ENCODE measurements at places on chromosomes 4 and X. TPM values are rescaled to one million over a fixed set of nuclear protein-coding genes. Genes with fewer than 3 reads are reported as not detected.

The TEC gene
- polyA plus RNA-seq = 2.0 TPM

The JADE3 gene
- polyA plus RNA-seq = 0.05 TPM

The CSAG1 gene
- not detected for polyA plus RNA-seq

The SHOX gene
- polyA plus RNA-seq = not detected

The FRMD7 gene
- polyA plus RNA-seq = not detected

The TMEM31 gene
- polyA plus RNA-seq = not detected

The YY2 gene
- 0.79 TPM for polyA plus RNA-seq

The PRKG2 gene
- 1.2 TPM for polyA plus RNA-seq

The CTAG1A gene
- polyA plus RNA-seq = not detected

The MAGEB17 gene
- not detected for polyA plus RNA-seq

The IL15 gene
- polyA plus RNA-seq = 0.47 TPM

The GLRA2 gene
- polyA plus RNA-seq = not detected

The PDE6B gene
- 21.9 TPM for polyA plus RNA-seq

The USP17L11 gene
- polyA plus RNA-seq = not detected

The GRIA3 gene
- not detected for polyA plus RNA-seq

The SPANXB1 gene
- not detected for polyA plus RNA-seq

The SUPT20HL2 gene
- polyA plus RNA-seq = not detected

The HTT-AS gene
- not detected for polyA plus RNA-seq

The DGKK gene
- polyA plus RNA-seq = not detected

The TXK gene
- polyA plus RNA-seq = 80.9 TPM

The KCNIP4 gene
- polyA plus RNA-seq = not detected

The ARHGAP4 gene
- 147 TPM for polyA plus RNA-seq

The MXRA5 gene
- polyA plus RNA-seq = not detected

The TKTL1 gene
- polyA plus RNA-seq = 35.7 TPM

The STATH gene
- polyA plus RNA-seq = not detected

The AVPR2 gene
- not detected for polyA plus RNA-seq

The MAGEA9B gene
- not detected for polyA plus RNA-seq

Data from naive thymus-derived CD4-positive, alpha-beta T cell (primary cell).